SHP77 (cell line): ENCODE measurements at places on chromosomes 1 and 21.

GRCh38 chr1:227939791-227940771 lies 7.7 kb downstream of the WNT9A start:
- DNase-seq = no peak

- DNase-seq = peak; percentile 57
These were observed 1211.6 kb upstream of the ADGRL4 start for GRCh38 chr1:80218112-80218511.

DNA sequence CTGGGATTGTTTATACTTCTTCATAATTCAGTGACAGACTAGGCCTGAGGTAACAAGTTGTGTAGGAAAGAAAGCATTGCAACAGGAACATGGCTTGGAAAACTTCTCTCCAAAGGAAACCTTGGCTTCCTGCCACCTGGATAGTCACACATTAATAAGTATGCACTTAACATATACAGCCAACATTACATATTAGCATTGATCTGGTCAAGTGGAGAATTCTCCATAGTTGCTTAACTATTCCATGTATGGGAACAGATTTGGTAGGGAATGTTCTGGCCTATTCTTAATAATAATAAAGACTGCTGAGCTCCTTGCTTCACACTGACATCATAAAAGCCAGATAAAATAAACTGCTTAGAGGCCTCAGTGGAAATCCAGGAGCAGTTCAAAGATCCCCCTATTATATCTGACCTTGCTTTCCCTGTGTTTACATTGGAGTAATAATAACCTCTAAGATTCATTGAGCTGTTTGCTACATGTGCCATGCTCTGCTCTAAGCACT lies 27.2 kb upstream of the NFIA start:
- DNase-seq = no peak

GRCh38 chr1:57294177-57294576 lies 129.7 kb downstream of the DAB1 start:
- DNase-seq = no peak

DNA sequence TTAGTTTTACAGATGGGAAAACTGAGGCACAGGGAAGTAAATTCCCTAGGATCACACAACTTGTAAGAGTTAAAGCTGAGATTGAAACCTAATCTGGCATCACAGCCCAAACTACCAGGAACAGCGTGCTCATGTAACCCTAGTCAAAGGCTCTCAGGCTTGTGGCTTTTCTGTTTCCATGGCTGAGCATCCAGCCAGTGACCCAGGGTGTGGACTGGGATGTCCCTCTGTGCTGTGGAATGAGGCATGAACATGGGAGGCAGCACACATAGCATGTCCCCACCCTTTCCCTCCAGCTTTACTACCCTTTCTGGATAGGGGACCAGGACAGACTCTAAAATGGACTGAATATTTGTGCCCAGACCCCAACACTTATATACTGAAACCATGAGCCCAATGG lies 35.1 kb upstream of the RGS16 start:
- no peak for DNase-seq

GRCh38 chr1:201673093-201673492 lies 134.2 kb downstream of the NAV1 start:
- no peak for DNase-seq

DNA sequence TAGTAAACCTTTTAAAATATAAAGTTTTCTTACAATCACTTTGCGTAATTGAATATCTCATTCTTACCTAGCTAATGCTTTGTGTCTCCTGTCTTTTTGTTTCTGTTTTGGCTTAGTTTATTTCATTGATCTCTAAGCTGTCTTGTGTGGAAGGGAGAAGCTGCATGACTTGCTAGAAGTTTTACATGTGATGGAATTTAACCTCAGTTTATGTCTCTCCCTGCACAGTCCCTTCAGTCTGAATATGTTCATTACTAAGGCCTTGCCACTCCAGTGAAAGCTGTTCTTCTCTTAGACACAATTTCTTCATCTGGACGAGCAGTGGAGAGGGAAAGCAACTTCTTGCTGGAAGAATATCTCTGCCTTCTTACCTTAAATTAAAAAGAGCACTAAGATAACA lies 19.9 kb upstream of the GPR88 start:
- DNase-seq = no peak

DNA sequence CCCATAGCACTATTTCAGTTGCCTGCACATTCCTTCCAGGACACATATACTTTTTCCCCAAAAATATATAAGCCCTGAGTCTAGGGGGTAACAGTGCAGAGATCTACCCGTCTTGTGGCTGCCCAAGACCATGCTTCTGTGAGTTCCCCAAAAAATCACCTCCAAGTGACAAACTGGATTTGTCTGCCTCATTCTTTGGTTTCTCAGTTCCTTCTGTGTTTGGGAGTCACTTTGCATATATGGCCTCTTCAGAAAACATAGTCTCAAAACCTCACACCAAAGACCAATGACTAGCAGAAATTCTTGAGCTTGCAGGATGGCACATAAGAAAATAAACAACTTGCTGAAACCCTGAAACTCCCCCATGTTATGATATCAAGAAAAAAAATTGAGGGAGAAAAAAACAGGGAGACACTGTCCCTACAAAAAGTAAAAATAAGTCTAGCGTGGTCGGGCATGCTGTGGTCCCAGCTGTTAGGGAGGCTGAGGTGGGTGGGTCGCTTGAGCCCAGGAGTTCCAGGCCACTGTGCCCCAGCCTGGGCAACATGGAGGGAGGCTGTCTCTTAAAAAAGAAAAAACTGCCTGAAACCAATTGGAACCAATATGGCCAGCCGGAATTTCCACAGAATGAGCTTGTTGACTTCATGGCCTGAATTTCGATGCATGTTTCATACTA lies 8.0 kb downstream of the JMJD4 start:
- no peak for DNase-seq

GRCh38 chr1:99590578-99591209 lies 55.2 kb upstream of the PALMD start:
- no peak for DNase-seq

- no peak for DNase-seq
These were observed 402.8 kb downstream of the PCP4 start for GRCh38 chr21:40270047-40270446.

DNA sequence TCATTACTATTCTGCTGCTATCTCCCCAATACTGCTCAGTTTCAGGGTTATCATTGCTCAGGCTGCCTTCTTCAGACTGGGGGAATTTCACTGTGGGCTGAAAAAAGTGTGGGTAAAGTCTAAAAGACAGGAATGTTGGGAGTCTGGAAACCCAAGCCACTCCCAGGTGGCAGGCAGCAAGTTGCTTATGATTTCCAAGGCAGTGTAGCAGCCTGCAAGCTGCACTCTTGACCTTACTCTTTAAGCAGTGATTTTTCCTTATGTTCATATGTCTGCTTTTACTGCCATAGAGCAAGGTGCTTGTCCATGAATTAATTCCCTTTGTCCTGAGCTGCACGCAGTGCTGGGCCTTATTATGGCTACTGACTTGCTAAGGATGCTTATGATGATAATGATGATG lies 53.1 kb downstream of the PHC2 start:
- DNase-seq = no peak

- DNase-seq = no peak
These were observed 14.7 kb upstream of the IL24 start for GRCh38 chr1:206882555-206882954.

- no peak for DNase-seq
These were observed 6.8 kb downstream of the PCP4L1 start for GRCh38 chr1:161265305-161265704.

DNA sequence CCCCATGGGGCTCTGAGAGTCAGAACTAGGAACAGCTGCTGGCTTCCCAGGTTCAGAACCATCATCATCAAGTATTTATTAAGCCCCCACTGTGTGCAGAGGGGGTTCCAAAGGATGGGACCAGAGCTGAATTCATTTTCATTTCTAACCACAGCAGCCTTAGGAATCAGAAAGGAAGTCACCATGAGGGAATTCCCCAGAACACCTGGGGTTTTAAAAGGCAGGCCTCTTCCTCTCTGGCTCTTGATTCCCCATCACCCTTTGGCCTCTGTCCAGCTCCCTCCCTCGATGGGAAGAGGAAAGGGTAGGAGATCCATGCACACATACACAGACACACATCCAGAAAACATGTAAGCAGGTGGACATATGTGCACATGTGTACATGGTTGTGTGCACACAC lies 1.3 kb upstream of the KCNN3 start:
- DNase-seq = peak; percentile 53

DNA sequence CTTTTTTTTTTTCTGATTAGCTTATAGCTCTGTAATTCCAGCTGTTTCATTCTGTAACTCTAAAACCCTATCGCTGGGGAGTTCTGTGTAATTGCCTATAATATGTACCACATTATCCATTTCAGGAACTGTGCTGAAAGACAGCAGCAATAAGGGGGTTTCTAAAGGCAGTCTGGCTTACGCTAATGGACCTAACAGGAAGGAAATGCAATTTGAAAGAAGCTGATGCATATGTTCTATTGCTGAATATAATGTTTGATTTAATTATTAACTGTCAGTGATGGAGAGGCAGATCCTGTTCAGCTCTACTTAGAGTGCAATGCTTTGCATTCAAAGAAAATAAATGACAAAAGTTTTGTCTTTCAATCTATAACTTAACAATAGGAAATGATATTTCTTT lies 209.4 kb upstream of the SNX7 start:
- no peak for DNase-seq

DNA sequence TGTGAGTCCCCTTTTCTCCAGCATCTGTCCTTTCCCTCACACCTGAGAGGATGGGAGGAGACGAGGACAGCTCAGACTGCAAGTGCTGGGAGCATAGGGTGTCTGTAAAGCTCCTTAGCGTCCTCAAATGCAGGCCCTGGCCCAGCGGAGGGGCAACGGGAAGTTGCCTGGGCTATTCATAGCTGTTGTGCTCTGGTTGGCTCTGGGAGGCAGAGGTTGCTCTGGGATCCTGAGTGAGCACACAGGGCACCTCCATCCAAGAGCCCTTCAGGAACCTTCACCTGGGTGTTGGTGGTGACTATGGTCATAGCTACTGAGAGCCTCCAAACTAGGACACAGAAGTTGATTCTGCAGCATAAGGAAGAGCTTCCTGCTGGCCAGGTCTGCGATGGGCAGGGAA lies 2.6 kb downstream of the PADI1 start:
- DNase-seq = no peak

DNA sequence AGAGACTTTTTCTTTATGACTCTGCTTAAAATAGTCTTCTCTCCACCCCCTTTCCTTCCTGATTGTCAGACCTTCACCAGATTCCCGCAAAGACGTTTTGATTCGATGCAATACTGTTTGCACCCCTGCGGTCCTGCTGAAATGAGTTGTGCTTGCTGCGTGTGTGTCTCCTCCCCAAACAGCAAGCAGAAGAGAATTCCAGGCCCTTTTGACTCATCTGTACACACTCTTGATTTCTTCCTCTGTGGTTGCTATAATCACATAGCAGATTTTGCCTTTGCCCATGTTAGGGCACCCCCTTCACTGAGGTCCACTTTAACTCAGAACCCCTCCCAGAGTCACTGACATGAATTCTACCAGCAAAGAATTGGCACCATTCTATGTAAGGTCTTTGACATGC lies 136.5 kb downstream of the ZZZ3 start:
- DNase-seq = no peak

- no peak for DNase-seq
These were observed 28.3 kb downstream of the DPT start for GRCh38 chr1:168700575-168701268.

DNA sequence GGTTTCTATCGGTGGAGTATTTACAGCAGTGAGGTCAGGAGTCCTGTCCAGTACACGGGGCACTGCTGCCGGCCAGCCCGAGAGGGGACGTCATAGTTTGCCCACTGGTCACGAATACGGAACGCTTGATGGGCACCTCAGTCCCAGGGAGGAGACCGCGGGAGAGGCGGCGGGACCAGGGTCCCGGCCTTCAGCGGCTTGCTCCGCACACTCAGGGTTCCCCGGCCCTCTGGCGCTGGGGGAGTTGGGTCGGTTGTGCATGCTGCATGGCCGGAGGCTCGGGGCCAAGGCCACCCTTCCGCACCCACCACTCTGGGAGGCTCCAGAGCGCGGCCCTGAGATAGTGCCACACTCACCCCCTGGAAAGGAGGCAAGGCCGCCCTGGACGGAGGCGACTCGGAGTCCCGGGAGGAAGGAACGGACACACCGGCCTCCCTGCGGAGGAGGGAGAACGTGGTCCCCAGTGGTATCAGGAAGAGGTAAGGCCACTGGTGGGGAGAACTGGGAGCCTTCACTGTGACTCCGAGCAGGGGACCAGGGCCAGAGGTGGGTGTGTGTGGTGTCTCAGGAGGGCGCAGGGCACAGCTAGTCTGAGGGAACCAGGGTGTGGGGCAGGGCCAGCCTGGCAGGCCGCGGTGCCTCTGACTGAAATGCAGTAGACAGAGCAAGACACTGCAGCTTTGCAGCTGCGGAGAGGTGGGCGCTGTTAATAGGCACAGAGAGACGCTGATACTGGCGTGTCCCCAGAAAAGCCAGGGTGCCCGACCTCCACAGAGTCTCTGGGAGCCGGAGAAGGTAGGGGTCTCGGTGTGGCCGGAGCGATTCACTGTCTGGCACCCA lies 28.6 kb upstream of the PRSS38 start:
- DNase-seq = no peak

DNA sequence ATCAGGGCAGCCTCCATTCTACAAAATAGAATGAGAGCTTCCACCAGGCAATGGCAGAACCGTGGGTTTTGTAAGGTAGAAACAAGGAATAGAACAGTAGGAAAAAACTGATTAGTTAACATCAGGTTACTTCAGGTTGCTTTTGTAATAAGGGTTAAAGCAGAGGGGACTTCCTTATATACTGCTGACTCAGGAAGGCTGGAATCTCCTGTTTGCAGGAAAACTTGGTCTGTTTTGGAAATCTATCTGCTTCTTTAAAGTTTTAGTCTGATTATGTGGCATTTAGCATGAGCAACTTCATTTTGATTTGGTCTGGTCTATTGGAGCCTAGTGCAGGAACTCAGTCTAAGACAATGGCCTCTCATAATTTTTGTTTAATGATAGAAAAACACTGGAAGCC lies 32.7 kb upstream of the RAB4A start:
- no peak for DNase-seq

DNA sequence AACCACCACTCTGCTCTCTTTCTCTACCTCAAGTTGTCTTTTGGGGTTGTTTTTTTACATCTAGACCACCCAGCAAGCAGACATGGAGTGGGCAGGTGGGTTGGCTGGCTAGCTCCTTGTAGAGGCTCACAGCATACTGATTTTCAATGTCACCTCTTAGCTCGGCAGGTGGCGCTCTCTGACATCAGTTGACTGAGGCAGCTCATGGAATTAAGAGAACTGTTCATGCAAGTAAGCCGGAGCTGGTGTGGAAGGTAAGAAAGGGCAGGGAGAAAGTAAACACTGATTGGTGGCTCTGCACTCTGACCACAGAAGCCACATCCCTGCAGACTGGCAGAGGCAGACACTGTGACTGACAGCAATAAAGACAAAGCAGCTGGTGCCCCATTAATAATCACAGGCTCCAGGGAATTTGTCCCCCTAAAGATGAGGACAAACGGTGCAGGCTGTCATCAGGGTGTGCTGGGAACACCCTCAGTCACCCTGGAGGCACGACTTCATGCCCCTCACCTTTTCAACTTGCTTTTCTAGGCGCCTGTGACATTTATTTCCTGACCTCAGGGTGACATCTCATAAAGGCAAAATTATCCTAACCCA lies 226.8 kb downstream of the LMX1A start:
- DNase-seq = peak; percentile 84

- no peak for DNase-seq
These were observed 419.6 kb upstream of the BRINP3 start for GRCh38 chr1:190897233-190897632.

- DNase-seq = no peak
These were observed 878.4 kb upstream of the NEGR1 start for GRCh38 chr1:73160759-73161158.
